Right ventricle myocardium inferior (tissue), 1 donor: ENCODE measurements at places on chromosomes 6 and 20. TPM values are rescaled to one million over a fixed set of nuclear protein-coding genes. Genes with fewer than 3 reads are reported as not detected.

Gene TRIM15
- not detected for total RNA-seq

Gene MROH8
- 3.7 TPM for total RNA-seq

Gene FOXA2
- total RNA-seq = not detected

Gene LPA
- total RNA-seq = not detected

Gene MAP1LC3A
- total RNA-seq = 112 TPM

Gene MMP24OS
- 50.1 TPM for total RNA-seq

- no peak for DNase-seq
Observed at GRCh38 chr6:139294090-139294489, 2.3 kb upstream of the TXLNB start.

- no peak for DNase-seq
Observed at GRCh38 chr6:91075244-91075976, 488.5 kb upstream of the MAP3K7 start.

- DNase-seq = no peak
Observed at GRCh38 chr20:635893-636338, 17.1 kb downstream of the SRXN1 start.

GRCh38 chr6:63546697-63547096 lies 25.6 kb upstream of the LOC128125822 start:
- no peak for DNase-seq

GRCh38 chr6:51398064-51398705 lies 579.5 kb downstream of the TFAP2B start:
- DNase-seq = no peak

GRCh38 chr20:43530321-43531090 lies 23.0 kb downstream of the L3MBTL1 start:
- no peak for DNase-seq

- DNase-seq = no peak
Observed at GRCh38 chr6:142474531-142475289, 172.9 kb downstream of the ADGRG6 start.

DNA sequence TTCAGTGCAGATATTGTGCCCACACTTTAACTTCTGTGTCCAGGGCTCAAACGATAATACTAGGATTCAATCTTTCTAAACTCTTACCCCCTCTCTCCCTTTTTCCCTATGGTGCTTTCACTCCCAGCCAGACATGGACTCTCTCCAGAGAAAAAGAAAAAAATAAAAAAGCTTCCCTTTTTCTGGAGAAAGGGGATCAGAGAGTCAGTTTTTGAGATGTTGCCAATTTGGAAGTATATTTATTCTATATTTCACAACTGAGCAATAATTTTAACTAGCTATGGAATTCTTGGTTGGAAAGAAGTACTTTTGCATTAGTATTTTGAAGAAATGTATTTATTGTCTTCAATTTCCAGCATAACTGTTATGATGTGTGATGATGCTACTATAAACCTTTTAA lies 72.2 kb upstream of the ZFP64 start:
- DNase-seq = no peak

DNA sequence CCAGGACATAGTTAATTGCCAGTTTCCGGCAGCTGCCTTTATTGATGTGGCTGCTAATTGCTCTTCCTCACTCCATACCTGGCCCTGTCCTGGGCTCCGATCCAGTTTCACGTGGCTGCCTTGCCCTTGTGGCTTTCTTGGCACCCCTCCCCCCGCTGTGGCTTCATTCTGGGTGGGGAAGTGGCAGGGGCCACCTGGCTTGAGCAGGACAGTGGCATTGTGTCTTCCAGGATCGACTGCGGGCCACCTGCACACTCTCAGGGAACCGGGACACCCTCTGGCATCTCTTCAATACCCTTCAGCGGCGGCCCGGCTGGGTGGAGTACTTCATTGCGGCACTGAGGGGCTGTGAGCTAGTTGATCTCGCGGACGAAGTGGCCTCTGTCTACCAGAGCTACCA lies 10.8 kb downstream of the MAVS start:
- peak; percentile 67 for DNase-seq

- DNase-seq = no peak
Observed at GRCh38 chr6:146620655-146621054, 21.9 kb downstream of the ADGB start.

- no peak for DNase-seq
Observed at GRCh38 chr6:25934156-25934555, 3.7 kb upstream of the SLC17A2 start.

GRCh38 chr6:169807699-169808607 lies 56.5 kb downstream of the ERMARD start:
- no peak for DNase-seq

DNA sequence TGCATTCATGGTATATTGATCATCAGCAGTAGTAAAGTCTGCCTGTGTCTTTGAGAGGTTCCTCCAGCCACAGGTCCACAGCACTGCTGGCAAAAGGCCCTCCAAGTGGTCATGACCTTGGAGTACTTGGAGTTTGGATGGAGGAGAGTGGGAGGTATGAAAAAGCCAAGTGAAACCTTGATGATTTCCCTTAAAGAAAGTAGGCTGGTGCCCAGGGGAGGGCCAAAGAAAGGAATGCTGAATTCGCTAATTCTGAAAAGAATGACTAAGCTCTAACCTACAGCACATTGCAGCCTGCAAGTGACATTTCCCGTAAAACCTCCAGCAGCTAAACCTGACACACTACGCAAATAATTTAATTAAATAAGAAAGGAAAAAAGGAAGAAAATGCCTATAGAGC lies 223.4 kb upstream of the TAB2 start:
- DNase-seq = no peak
